ENCODE measurements at places on chromosomes 3 and 15.

DNA sequence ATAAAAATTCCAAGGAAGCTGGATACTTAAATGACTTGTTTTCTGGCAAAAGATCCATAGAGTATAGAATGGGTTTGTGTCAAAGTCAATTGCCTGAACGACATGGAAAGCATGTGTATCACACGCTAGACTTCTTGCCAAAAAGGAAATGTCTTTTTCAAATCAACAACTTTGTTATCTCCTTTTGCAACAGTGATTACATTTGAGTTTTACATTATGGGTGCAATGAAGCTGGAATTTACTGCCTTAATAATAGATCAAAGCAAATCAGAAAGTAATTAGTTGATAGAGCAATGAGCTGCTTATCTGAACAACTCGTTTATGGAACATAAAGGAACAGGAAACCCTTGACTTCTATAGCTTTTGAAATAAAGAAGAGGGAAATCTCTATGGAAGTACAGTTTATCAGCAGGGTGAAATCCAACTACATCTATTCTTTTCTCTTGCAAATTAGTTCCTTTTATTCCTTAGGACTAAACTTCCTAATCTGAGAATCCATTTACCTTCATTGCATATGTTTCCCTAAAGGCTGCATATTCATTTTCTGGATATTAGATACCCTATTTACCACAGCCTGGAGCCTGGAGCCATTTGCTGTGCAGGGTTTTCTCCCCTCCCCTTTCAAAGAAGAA lies 415.1 kb upstream of the NECTIN3 start:
- DNase-seq, result no peak

DNA sequence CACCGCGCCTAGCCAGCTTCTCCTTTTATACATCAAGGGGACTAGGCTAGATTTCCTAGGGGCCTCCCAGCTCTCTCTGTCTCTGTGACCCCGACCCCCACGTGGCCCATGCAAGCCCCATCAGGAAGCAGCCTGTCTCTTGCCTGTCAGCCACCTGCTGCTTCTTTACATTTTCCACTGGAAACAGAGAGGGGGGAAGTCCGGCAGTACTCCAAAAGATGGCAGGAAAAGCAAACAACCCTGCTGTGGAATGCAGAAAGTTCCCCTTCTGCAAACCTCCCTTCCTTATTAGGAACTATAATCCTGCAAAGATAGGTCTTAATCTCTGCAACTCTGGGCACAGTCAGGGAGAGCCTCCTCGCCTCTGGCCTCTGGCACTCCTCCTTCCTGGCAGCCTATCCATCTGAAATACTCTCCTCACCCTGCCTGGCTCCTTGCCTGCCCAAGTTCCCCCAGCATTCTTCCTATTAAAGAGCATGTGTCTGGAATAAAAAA lies 47.4 kb upstream of the HACD2 start:
- no peak for DNase-seq

GRCh38 chr15:38266247-38266986 lies 13.8 kb downstream of the SPRED1 start:
- DNase-seq, result no peak

- no peak for DNase-seq
Measured at GRCh38 chr3:141065841-141066805, 15.0 kb downstream of the SPSB4 start.

- no peak for DNase-seq
Measured at GRCh38 chr3:129230311-129231019, 18.9 kb upstream of the COPG1 start.

DNA sequence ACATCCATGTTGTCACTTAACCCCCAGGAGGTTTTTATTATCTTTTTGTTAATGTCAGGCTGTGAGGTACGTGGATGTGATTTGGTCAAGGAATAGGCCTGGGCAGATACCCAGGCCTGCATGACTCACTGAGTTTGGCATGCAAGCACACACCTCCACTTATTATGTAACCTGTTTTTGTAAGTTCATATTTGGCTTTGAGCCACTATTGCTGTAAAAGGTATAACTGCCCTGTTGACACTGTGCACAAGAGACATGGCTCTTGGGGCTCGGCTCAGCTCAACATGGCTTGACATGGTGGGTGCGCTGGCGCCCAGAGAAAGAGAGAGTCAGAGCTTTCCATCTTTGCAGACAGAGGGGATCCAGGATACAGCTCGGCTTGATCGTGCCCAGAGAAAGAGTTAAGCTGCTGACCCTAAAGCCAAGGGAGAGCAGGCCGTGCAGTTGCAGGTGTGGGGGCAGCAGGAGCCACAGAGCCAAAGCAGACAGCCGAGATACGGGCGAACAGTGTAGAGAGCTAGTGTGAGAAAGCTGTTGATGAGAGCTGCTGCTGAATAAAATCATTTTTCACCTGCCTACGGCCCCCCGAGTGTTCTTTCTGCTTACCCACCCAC lies 67.9 kb upstream of the UNC13C start:
- no peak for DNase-seq

GRCh38 chr3:57756528-57757401 lies 656 bp downstream of the SLMAP start:
- no peak for DNase-seq

- no peak for DNase-seq
Measured at GRCh38 chr3:33229947-33230346, 11.3 kb upstream of the SUSD5 start.

DNA sequence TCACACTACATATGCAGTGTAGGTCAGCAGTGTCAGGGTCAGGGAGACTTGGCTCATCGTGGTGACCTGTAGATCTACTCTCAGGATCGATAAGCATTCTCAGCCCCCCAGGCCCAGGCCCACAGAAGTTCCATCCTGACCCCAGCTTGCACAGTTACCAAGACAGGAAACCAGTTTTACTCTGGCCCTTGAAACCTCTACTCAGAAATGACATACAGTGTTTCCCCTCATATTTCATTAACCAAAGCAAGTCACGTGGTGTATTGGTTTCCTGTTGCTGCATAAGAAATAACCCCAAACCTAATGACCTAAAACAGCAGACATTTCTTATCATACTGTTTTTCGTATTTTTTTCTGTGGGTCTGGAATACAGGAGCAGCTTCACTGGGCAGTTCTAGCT lies 242.2 kb downstream of the SLCO3A1 start:
- DNase-seq, result no peak

DNA sequence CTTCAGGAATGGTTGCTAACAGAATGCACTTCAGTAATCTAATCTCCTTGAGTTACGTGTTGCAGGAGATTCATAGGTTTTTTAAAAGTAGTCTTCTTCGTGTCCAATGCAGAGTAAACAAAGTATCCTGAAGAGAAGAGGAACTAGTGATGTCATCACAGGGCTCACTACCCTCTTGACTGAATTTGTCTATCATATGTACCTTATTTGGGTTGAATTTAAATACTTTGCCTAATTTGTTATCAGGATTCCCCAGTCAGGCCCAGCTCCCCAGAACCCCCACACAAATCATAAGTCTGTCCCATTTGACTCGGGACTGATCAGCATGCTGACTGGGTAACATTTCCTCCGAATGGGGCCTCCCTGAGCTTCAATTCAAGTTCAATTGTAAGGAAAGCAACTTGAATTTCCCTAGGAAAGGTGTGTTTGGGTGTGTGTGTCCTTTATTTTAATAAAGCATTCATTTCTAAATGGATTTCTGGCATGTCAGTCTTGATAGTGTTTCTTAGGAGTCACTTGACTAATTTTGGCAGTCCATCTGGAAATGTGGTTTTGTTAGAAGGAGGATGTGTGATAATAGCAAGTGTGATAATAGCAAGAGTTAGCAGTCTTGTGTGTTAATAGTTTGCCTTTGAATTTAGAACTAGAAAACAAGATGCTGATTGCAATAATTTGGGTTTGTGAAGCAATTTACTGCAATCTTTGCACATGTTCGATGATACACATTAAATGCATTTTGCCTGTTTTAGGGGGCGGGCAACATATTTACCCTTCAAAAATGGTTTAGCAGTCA lies 21.9 kb downstream of the OXNAD1 start:
- DNase-seq, result no peak

Data from fibroblast of skin of left quadriceps (primary cell).